ENCODE measurements at places on chromosomes 7 and 10.
A peak's percentile ranks its signal among the peaks of the same experiment; 100 is the strongest.

- no peak for DNase-seq
These were observed 92.0 kb downstream of the ITGA8 start for GRCh38 chr10:15627617-15628196.

- peak; percentile 36 for DNase-seq
These were observed 29.8 kb downstream of the ADAP1 start for GRCh38 chr7:924541-925231.

DNA sequence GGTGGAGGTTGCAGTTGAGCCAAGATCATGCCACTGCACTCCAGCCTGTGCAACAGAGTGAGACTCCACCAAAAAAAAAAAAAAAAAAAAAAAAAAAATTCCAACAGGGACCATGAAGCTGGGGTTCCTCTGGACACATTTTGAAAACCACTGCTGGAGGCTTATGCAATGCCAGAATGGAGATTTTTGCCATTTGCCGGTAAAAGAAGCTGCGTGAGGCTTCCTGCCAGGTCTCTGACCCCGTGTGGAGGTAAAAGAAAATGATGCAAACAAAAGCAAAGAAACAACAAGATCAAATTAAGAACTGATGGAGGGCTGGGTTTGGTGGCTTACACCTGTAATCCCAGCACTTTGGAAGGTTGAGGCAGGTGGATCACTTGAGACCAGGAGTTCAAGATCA, 30.5 kb upstream of the PDZD8 start:
- DNase-seq, result no peak

GRCh38 chr10:88538048-88538447, 45.1 kb downstream of the RNLS start:
- DNase-seq, result no peak

DNA sequence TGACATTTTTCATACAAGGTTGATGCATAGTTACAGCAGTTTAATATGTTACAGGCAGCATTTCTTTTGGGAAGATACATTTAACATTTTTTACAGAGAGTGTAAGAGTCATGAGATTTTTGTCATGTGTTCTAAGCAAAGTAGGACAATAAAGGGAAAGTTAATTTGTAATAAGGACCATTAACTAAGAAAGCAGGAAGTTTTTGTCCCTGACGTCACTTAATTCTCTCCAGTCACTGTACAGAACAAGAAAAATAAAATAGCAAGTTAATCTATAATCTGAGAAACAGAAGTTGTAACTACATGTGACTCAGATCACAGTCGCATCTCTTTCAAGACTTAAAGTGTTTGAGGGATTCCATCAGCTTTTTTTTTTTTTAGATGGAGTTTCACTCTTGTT, 49.5 kb upstream of the CAPZA2 start:
- no peak for DNase-seq

- DNase-seq, result peak; percentile 75
These were observed 84.0 kb downstream of the GSAP start for GRCh38 chr7:77331938-77332695.

GRCh38 chr7:111787741-111788140, 225.4 kb upstream of the IMMP2L start:
- DNase-seq, result no peak

DNA sequence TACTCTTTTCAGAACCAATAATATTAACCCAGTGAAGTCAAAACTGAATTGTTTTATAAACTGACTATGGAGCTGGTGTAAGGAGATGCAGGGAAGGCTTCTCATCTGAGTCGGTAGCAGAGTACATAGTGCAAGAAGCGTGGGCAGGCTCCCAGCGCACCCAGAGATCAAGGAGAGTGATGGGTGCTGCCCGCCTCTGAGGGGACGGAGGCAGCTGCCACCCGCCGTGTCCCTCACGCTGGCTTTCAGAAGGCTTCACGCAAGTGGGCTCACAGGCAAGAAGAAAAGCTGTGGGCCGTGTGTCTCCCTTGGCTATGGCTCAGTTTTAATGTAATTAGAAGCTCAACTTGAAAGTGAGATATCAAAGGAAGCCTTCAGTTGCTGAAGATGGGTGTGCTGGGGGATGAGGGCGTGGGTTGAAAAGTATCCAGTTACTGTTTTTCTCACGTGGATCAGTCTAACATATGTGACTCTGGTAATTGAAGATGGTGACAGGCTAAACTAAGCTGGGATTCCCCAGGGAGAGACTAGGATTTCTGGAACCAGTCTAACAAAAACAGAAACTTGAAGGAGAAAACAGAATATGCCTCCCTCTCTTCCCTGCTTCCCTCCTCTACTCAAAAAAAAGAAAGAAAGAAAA, 159.9 kb downstream of the MGMT start:
- DNase-seq, result no peak

DNA sequence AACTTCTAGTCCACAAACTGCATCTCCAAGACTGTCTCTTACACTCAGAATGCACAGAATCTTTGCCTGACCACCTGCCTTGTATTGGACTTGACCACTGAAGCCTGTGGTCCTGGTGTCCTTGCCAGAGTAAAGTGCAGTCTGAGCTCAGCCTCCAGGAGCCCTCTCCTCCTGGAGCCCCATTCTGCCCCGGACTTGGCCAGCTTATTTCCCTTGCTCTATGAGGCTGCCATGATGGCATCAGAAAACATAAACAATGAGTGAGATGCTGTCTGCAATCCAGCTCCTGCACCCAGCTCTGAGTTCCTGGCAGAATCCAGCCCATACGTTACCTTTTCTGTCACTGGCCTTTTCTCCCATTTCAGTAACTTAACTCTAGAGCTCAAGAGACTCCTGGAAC, 494.6 kb downstream of the PLXNA4 start:
- DNase-seq, result no peak

DNA sequence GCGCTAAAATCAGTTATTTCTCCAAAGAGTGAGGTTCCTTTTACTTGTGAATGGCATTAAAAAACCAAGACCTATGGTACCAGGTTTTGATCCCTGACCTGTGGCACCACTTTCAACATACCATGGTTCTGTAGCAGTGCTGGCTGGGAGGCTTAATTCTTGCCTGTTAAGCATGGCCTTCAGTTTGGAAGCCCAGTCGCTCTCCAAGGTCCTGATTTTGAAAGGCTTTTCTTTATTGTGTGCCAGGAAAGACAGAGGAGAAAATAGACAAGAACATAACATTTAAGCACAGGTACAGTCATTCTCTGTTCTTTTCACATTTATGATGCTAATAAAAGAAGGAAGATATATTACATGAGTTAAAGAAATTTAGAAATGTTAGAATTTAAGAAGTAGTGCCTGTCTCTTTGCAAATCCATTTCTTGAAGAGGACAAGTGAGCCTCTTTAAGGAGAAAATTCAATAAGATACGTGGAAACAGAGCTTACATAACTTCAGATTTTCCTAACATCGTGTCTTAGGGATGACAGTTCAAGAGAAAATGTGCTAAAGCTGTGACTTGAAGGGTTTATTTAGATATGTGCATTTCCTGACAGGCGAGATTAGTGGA, 357.6 kb downstream of the DPP6 start:
- no peak for DNase-seq
